ENCODE measurements at places on chromosomes 16 and 17.
A peak's percentile ranks its signal among the peaks of the same experiment; 100 is the strongest.

DNA sequence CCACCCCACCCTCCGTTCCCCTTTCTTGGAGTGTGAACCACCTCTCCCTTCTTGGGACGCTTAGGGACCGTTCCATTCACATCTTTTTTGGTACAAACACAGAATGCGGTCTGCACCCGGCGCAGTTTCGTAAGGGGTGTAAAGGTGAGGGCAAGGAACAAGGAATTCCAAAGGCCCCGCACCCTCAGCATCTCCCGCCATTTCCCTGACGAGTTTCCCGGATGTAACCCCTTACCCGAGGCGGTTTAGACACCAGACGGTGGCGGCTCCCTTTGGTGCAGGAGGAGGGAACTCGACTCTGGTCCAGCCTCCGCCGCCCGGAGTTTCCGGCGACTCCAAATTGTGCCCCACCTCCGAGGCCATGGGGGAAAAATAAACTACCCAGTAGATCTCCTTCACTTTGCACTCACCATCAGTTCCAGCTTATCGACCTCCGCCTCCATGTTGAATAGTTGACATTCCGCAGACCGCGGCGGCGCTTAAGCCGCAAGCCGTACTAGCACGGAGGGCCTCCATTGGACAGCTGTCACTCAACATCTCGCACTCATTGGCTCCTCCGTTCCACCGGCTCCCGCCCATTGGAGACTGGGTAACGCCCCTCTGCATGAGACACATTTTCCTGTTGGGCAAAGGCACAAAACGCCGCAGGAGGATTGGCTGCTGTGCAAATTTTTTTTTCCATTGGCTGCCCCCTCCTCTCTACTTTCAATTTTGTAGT, at the start of gene SKA2:
SKA2 (minus strand) TSS at position 466 of the 718 bp plus-strand sequence; CDS start at position 443, 23 bp downstream.
- DNase-seq = peak; percentile 100

DNA sequence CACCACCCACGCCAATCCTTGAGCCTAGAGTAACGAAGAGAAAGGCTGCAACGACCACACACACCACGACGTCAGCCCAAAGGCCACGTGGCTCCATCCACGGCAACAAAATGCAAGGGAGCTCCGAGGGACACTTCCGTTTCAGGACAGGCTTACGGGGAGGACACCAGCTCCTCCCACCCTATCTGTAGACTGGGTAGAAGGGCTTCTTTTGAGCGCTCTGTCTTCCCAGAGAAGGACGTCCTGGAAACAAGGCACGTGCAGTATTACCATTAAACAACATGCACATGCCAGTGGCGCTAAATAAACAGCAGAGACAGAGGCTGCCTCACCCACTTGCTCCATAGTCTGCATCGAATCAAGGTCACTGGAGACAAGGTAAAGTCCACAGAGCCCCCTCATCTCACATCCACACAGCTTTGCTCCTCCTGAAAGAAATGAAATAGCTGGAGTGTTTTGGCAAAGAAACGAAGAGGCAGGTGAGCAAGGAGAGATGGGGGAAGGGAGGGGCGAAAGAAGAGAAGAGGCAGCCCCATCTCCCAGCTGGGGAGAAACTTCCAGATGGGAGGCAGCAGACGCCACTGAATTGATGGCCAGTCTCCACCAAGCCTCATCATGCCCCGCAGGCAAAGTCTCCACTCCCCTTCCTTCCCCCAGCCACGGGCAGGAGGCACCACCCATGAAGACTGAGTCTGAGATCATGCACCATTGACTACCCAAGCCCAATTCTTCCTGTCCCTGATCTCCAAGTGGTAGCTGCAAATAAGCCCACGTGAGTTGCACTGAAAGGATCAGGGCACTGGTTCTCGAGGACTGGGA, 24.0 kb downstream of the ZFHX3 start:
- DNase-seq = no peak

GRCh38 chr16:57113042-57113453, 20.7 kb downstream of the CPNE2 start:
- no peak for DNase-seq

- no peak for DNase-seq
Measured at GRCh38 chr16:81633680-81634379, 145.3 kb upstream of the PLCG2 start.

GRCh38 chr17:72134608-72135394, 14.0 kb downstream of the SOX9 start:
- no peak for DNase-seq

DNA sequence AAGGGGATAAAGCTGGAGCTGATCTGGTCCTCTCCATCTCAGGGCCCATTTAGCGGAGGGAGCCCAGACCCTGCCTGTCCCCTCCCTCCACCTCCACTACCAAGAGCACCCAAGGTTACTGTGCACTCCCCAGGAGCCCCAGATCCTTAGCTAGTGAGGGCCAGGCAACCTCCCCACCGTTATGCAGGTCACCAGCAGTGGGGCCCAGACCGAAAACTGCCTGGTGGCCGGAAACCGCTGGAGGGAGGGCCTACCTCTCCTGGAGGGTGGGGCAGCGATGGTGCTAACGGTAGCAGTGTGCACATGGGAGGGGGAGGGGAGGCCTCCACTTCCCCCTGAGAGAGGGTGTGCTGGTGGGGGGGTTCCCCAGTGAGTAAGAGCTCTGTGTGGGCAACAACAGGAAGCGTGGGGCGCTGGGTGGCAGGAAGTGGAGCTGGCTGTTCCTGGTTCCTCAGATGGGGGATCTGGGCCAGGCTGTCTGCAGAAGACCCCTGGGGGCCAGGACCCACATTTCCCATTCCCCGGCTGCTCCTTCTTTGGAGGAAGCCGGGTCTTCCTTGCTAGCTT, 4.4 kb downstream of the FMNL1 start:
- peak; percentile 56 for DNase-seq

GRCh38 chr17:633133-633532, 81.5 kb downstream of the VPS53 start:
- DNase-seq = no peak

DNA sequence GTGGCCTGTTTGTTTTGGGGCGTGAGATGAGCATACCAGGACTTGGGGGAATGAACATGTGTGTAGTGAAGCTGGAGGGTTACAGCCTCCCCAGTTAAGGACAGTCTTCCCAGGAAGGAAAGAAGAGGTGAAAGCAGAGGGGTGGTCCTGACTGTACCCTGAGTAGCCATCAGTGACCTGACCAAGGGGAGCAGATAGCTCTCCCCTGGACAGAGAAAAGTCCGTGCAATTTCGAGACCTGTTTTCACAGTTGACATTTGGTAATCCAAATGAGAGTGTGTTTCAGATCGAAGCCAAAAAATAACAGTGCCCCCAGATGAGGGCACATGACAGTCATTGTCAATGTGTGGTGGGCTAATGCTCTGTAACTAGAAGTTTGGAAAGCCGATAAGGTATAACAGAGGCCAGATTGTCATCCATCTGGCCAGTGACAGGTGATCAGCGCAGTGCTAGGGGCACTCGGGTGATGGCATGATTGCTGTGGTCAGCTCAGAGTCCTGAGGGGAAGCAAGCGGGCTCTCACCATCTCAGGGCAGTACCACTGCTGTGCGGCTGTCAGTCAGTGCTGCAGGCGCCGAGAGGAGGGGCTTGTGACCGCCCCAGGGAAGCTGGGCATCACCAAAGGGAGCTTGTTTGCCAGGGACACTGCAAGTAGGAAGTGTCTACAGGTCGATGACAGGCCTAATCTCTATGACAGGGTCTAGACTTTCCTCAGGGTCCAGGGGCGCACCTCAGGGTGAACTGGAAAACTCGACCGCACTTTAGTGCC, 1.1 kb upstream of the NME2 start:
- DNase-seq = no peak

DNA sequence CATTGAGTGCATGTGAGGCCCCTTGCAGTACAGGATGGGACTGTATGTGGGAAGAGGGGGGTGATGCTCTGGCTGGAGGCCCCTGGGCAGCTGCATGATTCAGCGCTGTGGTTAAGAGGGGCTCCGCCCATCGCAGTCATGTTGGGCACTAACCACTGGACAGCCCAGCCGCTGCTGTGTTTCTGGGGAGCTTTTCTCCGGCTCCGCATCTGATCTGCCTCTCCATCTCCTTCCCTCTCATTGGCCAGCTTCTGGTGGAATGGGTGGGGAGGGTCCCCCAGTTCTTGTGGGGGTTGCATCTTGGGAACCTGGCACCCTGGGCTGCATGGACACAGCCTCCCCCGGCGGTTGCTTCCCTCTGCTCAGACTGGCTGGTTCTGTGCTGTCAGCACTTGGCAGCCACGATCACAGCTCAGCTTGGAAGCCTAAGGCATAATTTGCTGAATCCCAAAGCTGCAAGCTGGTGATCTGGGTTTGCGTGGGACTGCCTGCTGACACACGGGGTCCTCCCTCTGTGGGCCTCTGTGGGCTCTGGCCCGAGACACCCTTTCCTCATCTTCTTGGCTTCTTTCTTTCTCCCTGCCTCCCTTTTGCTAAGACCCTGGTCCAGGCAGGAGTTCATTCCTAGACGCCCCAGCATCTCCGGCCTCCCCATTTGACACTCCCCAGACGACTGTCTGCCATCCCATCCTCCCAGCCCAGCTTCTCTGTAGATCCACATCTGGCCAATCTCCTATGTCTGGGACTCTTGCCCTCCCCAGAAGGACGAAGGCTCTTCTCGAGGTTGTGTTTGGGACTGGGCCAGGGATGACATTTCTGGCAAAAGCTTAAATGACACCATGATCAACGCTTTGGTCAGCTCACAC, 168.3 kb downstream of the SEC14L1 start:
- no peak for DNase-seq

DNA sequence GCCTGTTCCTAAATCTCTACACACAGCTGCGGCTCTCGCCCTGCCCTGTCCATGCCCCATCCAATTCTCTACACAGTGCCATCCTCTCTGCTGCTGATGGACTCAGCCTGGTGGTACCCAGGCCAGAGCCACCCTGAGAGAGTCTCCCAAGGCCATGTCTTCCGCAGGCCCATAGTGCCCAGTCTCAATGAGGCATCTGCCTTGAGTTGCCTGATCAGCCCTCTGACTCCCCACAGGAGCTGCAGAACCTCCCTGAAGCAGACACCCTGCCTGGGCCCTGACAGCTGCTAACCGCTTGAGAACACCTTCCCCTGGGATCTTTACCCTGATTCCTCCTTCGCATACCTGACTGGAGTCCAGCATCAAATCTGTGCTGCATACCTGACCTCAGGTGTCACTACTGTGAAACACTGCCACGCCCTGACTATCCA, 13.3 kb downstream of the TSPOAP1 start:
- DNase-seq = no peak

DNA sequence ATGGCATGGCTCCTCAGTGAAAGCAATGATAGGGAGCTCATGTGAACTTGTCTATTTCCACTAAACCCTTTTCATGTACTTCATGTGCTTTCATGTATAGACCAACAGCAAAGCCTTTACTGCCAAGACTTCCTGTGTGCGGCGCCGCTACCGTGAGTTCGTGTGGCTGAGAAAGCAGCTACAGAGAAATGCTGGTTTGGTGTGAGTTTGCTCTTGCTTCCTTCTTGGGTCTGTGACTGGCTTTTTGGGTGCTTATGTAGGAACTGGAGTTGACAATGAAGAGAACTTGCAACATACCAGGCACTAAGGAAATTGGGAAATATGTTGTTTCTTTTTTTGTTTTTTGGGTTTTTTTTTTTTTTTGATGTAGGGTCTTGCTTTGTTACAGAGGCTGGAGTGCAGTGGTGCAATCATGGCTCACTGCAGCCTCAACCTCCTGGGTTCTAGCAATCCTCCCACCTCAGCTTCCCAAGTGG, 5.7 kb downstream of the SNX11 start:
- DNase-seq = no peak

DNA sequence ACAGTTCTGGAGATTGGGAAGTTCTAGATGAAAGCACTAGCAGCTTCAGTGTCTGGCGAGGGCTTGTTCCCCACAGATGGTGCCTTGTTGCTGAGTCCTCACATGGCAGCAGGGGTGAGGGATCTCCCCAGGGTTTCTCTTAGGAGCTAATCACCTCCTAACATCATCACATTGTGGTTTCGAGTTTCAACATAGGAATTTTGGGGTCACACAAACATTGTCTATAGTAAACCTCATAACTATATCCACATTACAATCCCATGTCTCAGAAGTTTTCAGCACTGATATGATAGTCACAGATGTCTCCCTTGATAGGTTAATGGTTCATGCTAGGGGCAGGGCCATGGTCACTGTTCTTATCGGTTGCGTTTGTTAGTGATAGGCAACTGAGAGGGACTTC, 13.8 kb downstream of the CLUAP1 start:
- no peak for DNase-seq

GRCh38 chr16:85940214-85940613, 41.3 kb downstream of the IRF8 start:
- no peak for DNase-seq

GRCh38 chr17:4944163-4944553, 4.1 kb downstream of the RNF167 start:
- no peak for DNase-seq

DNA sequence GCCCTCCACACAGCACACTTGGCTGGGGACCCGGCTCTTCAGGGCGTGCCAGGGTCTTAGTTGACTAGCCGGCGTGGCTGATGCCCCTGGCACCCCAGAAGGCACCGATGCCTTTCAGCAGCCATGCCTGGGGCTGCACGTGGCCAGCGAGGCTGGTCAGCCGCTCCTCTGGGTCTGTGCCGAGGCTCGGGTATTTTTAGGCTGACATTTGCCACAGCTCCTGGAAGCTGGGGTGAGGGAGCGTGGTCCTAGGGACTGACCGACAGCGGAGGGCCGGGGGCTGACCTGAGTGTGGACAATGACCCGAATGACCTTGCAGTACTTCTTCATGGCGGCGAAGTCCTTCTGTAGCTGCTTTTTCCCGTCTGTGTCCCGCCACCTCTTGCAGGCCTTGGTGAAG, 3.9 kb downstream of the RPL3L start:
- DNase-seq = no peak

GRCh38 chr17:30273373-30273772, 18.4 kb downstream of the BLMH start:
- DNase-seq = no peak

GRCh38 chr17:45036691-45037090, 14.7 kb downstream of the DCAKD start:
- no peak for DNase-seq

DNA sequence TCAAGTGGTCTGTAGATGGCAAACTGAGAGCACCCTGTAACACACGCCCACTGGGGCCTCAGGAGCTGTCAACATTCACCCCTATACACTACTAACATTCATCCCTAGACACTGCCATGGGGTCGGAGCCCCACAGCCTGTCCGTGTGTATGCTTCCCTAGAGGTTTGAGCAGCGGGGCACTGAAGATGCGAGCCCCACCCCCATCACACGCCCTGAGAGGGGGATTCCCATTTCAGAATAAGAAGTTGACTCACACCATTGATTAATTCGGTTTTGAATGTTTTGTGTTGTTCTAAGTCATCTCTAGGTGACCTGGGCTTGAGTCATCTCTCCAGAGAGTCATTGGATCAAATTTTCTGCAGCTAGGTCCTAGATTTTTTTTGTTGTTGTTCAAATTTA, 37.3 kb upstream of the MMD start:
- no peak for DNase-seq

DNA sequence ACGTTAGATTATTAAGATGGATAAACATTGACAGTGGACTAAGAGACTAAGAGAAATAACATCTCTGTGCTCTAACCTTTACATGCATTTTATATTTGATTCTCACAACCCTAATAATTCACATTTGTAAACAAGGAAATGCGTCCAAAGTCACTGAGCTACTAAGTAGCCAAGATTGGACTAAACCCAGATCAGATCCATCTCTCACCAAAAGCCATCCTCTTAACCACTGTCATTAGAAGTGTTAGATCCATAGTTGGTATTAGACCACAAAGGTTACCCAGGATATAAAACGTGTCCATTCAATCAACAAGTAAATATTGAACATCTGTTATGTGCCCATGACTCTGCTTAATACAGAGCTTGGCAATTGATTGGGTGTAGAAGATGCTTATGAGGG, 5.2 kb downstream of the HSD17B2 start:
- no peak for DNase-seq

Measured in hypothalamus (tissue), 51 donors.